Left lung (tissue), 14 donors: ENCODE measurements at places on chromosomes 3 and 15. TPM values are rescaled to one million over a fixed set of nuclear protein-coding genes. Genes with fewer than 3 reads are reported as not detected.

DNA sequence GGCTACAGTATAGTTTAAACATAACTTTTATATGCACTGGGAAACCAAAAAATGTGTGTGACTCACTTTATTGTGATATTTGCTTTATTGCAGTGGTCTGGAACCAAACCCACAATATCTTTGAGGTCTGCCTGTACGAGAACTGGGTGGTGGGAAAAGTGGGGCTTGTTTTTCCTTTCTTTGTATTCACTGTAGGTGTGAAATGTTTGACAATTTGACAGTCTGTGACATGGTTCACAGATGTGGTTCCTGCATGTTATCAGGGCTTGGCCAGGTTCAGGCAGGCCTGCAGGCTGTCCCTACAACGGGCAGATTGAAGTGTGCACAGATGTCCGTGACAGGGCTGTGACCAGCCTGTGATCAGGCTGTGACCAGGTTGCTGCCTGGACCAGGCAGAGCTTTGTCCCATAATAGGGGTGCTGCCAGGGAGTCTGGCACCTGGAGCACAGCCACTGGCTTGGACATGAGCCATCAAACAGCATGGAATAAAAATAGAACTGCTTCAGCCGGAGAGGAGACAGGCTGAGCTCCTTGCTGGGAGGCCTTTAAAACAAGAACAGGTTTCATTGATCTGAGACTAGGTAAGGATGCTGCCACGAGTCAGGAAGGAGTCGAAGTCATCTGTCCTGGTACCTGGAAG is 61.0 kb downstream of the KLF13 start:
- no peaks in the 10 kb centered on the region for H3K27me3 ChIP-seq
- no peaks in the 10 kb centered on the region for H3K36me3 ChIP-seq
- H3K4me3 ChIP-seq: no peak overlapping the region
- H3K27ac ChIP-seq: peak overlapping the region; percentile 4
- no peak for DNase-seq
- H3K4me1 ChIP-seq: peaks cover 20% of the 10 kb centered on the region

GRCh38 chr3:54932606-54933005 is 4.7 kb upstream of the LRTM1 start:
- no peaks in the 10 kb centered on the region for H3K4me1 ChIP-seq
- H3K27ac ChIP-seq: no peak overlapping the region
- DNase-seq: no peak
- no peak overlapping the region for H3K4me3 ChIP-seq

DNA sequence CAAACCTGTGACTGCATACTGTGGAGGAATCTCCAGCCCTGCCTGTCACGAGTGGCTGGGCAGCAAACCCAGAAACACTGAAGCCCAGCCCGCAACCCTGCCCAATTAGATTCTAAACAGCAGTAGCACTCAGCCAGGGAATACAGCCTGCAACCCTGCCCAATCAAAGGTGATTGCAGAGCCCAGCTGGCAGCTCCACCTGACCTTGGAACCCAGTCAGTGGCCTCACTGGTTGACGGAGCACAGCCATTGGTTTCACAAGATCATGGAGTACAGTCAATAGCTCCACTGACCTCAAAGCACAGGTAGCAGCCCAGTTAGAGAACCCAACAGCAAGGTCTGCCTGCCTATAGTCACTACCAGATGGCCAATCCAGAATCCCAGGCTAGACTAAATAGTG is 35.2 kb upstream of the MYLK start:
- DNase-seq: no peak
- H3K27ac ChIP-seq: no peak overlapping the region
- H3K4me1 ChIP-seq: no peaks in the 10 kb centered on the region
- no peaks in the 10 kb centered on the region for H3K27me3 ChIP-seq
- H3K36me3 ChIP-seq: no peaks in the 10 kb centered on the region

- peak overlapping the region; percentile 35 for H3K27ac ChIP-seq
- H3K27me3 ChIP-seq: no peaks in the 10 kb centered on the region
- DNase-seq: peak; percentile 64
- H3K4me3 ChIP-seq: no peak overlapping the region
These were observed 41.1 kb upstream of the TIPARP start for GRCh38 chr3:156633335-156633734.

- H3K36me3 ChIP-seq: no peaks in the 10 kb centered on the region
- no peak overlapping the region for H3K4me3 ChIP-seq
- H3K27me3 ChIP-seq: no peaks in the 10 kb centered on the region
- H3K27ac ChIP-seq: no peak overlapping the region
- no peak for DNase-seq
These were observed 786.0 kb downstream of the TUSC7 start for GRCh38 chr3:117495620-117496019.

DNA sequence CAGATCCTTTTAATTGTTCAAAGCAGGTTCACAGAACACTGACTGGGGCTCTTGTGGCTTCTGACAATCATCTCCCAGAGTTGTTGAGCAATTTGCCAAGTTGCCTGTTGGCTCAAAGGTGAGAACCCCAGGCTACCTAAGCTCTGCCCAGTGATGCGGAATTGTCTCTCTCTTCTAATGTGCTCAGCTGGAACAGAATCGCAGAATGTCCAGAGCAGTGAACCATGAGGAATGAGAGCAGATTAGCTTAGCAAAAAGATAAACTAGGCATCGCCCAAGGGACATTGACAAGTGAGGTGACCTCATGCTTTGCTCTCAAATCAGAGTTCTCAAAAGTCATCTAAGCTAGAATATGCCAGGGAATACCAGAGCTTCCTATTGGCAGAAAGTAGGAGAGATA is 148.1 kb downstream of the WDR76 start:
- no peaks in the 10 kb centered on the region for H3K36me3 ChIP-seq
- no peak overlapping the region for H3K4me3 ChIP-seq
- DNase-seq: no peak
- H3K4me1 ChIP-seq: no peaks in the 10 kb centered on the region
- H3K27me3 ChIP-seq: no peaks in the 10 kb centered on the region

- DNase-seq: no peak
- H3K36me3 ChIP-seq: no peaks in the 10 kb centered on the region
These were observed 30.7 kb upstream of the CCDC54 start for GRCh38 chr3:107346564-107346963.

- H3K27me3 ChIP-seq: no peaks in the 10 kb centered on the region
- H3K4me3 ChIP-seq: no peak overlapping the region
- no peaks in the 10 kb centered on the region for H3K36me3 ChIP-seq
- DNase-seq: no peak
- H3K27ac ChIP-seq: no peak overlapping the region
These were observed 85.9 kb upstream of the ABHD2 start for GRCh38 chr15:89002281-89002761.

- H3K4me1 ChIP-seq: peaks cover 12% of the 10 kb centered on the region
- H3K27ac ChIP-seq: peak overlapping the region; percentile 9
- H3K36me3 ChIP-seq: no peaks in the 10 kb centered on the region
- H3K27me3 ChIP-seq: no peaks in the 10 kb centered on the region
- DNase-seq: no peak
These were observed 52.9 kb downstream of the FGD5 start for GRCh38 chr3:14871456-14872200.

DNA sequence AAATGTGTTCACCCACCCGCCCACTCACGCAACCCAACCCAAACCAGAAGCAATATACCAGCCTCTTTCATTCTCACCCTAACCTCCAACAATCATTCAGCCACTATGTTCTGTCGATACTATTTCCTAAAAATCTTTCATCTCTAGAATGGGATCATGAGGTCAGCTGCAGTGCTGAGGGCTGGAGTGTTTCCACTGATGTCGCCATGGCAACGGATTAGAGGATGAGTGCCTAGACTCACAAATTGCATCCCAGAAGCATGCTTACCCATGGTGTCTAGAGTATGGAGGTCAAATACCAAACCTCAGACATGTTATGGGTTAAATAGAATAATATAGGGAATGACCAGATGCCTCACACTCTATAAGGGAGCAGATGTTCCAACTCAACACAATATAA is 138.5 kb downstream of the GABRB3 start:
- no peaks in the 10 kb centered on the region for H3K4me1 ChIP-seq
- no peak overlapping the region for H3K4me3 ChIP-seq
- H3K27me3 ChIP-seq: no peaks in the 10 kb centered on the region
- H3K27ac ChIP-seq: no peak overlapping the region

- no peak for DNase-seq
- peak overlapping the region; percentile 83 for H3K27ac ChIP-seq
- H3K27me3 ChIP-seq: no peaks in the 10 kb centered on the region
- peaks cover 43% of the 10 kb centered on the region for H3K4me1 ChIP-seq
- H3K4me3 ChIP-seq: peak overlapping the region; percentile 23
These were observed 35.6 kb upstream of the GPR160 start for GRCh38 chr3:170002231-170002630.

- no peaks in the 10 kb centered on the region for H3K4me1 ChIP-seq
- H3K27me3 ChIP-seq: no peaks in the 10 kb centered on the region
- DNase-seq: no peak
- H3K27ac ChIP-seq: no peak overlapping the region
These were observed 187.1 kb downstream of the ALCAM start for GRCh38 chr3:105553851-105554250.

DNA sequence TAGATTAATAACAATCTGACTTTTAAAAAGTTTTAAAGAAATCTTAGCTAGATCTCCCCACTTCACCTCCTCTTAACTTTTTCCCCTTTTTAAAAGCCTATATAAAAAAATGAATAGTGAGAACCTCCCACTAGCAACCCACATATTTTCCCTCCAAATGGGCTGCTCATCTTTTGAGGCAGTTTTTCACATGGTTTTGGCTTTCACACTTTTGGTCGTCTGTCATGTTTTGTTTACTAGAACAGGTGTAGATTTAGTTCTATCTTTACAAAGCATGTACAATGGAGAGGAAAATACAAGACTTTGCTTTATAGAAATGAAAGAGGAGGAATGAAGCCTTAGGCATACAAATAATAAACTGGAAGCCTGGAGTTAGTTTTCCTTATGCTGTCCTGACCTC is 126.7 kb upstream of the EOMES start:
- H3K4me3 ChIP-seq: no peak overlapping the region
- no peak overlapping the region for H3K27ac ChIP-seq
- no peaks in the 10 kb centered on the region for H3K27me3 ChIP-seq
- no peaks in the 10 kb centered on the region for H3K36me3 ChIP-seq

DNA sequence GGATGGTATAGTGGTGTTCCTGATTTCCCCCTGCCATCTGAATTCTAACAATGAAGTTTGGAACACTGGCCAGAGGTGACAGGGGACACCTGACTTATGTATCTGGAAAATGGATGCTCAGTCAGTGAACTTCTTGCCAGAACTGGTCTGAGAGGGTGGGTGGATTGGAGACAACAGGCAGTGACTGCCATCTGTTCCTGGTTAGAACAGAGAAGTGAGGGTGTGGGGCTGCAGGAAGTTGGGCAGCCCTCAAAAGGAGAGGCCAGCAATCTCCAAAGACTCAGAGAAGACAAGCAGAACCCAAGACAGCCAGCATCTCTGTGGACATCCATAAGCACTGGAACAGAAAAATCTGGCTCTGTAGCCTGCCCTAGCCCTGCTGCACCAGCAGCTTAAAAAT is 50.5 kb downstream of the ANP32A start:
- no peak overlapping the region for H3K4me3 ChIP-seq
- no peak overlapping the region for H3K27ac ChIP-seq
- H3K4me1 ChIP-seq: no peaks in the 10 kb centered on the region

GRCh38 chr3:98734306-98734705 is 28.8 kb upstream of the ST3GAL6 start:
- no peaks in the 10 kb centered on the region for H3K36me3 ChIP-seq
- peaks cover 40% of the 10 kb centered on the region for H3K27me3 ChIP-seq
- H3K27ac ChIP-seq: no peak overlapping the region
- peak overlapping the region; percentile 73 for H3K4me3 ChIP-seq

GRCh38 chr3:82376883-82377282 is 615.4 kb upstream of the GBE1 start:
- H3K4me3 ChIP-seq: no peak overlapping the region
- no peaks in the 10 kb centered on the region for H3K36me3 ChIP-seq
- no peak overlapping the region for H3K27ac ChIP-seq
- H3K4me1 ChIP-seq: no peaks in the 10 kb centered on the region
- DNase-seq: no peak

GRCh38 chr3:189121092-189121491 is 50.7 kb upstream of the TPRG1 start:
- no peak for DNase-seq
- H3K27me3 ChIP-seq: no peaks in the 10 kb centered on the region
- H3K27ac ChIP-seq: peak overlapping the region; percentile 71
- H3K36me3 ChIP-seq: no peaks in the 10 kb centered on the region
- peaks cover 17% of the 10 kb centered on the region for H3K4me1 ChIP-seq

Gene RLBP1
- total RNA-seq: not detected

Gene SH2D7
- total RNA-seq: not detected

Gene EIF4E3
- 34.8 TPM for total RNA-seq

Gene ADPGK
- 54.8 TPM for total RNA-seq

Gene SPATA12
- total RNA-seq: 0.17 TPM

Gene NR1D2
- 40.0 TPM for total RNA-seq

Gene NEK10
- total RNA-seq: 4.2 TPM

Gene MAP6D1
- 1.2 TPM for total RNA-seq
